ENCODE measurements at places on chromosomes 6 and 20. TPM values are rescaled to one million over a fixed set of nuclear protein-coding genes. Genes with fewer than 3 reads are reported as not detected.

DNA sequence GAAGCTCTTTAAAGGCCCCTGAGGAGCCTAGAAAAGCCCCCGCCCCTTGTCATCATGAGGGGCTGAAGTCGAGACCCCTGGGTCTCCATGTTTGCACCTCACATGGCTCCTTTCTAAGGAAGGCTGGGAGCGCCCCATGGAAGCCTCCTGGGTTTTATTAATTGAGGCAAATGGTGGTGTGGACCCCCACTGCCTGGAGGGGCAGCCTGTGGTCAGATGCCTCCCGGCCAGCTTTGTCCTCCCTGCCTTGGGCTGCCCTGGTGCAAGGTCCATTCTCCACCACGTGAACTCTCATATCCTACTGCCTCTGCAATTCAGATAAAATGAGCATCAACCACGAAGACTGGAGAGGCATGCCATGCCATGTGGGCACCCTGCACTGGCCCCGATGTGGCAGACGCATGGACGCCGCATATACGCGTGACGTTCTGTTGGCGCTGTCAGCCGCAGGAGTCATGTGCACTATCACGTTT, 295.5 kb downstream of the TAF4 start:
- no peak for DNase-seq

GRCh38 chr6:88263591-88263990, 97.4 kb upstream of the CNR1 start:
- DNase-seq, result no peak

DNA sequence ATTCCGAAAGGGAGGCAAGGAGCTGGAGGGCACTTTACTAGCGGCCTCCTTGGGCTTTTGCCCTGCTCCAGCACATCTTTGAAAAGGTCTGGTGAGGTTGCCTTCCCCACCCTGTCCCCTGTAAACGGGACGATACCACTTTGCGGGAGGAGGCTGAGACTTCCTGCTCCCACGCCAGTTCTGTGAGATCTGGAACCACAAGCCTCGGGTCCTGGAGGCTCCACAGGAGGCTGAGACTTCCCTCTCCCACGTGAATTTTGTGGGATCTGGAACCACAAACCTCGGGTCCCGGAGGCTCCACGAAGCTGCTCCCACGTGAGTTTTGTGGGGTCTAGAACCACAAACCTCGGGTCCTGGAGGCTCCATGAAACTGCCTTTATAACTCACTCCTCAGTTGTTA, 209.3 kb downstream of the DLL1 start:
- DNase-seq, result no peak

GRCh38 chr6:57173886-57174510, 1.9 kb downstream of the BAG2 start:
- DNase-seq, result peak; percentile 55

Gene RFX6
- not detected for total RNA-seq

DNA sequence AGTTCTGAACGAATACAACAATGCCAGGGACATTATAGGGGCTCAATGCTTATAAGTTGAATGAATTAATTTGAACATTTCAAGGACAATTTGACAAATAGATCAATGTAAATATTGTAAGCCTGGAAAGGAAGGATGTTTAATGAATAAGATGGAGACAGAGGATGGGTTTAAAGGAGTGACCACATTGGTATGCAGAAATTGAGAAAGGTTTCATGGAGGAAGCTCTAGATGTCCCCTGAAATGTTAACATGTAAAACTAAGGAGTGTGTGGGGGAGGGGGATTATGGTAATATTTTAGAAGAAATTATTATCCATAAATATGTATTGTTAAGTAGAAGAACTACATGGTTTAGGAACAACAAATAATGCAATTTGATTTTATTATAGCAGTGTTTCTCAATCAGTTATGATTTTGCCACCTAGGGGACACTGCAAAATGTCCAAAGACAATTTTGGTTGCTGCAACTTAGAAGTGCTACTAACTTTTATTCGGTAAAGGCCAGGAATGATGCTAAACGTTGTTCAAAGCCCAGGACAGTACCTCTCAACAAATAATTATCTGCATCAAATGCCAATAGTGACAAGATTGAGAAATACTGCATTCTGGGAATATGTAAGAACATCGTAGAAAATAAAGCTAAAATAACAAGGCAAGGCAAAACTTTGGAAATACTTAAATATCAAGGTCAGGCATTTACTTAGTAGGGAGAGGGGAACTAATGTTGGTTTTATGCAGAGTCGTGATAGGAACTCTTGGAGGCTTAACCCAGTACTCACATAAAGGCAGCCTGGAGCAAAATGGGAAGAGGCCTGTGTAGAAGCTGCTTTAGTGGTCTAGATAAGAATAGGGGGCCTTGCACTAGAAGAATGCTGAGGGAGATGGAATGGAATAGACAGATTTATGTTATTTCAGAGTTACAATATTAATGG, 686.9 kb upstream of the CITED2 start:
- no peak for DNase-seq

GRCh38 chr6:13788820-13789219, 25.5 kb downstream of the MCUR1 start:
- DNase-seq, result no peak

DNA sequence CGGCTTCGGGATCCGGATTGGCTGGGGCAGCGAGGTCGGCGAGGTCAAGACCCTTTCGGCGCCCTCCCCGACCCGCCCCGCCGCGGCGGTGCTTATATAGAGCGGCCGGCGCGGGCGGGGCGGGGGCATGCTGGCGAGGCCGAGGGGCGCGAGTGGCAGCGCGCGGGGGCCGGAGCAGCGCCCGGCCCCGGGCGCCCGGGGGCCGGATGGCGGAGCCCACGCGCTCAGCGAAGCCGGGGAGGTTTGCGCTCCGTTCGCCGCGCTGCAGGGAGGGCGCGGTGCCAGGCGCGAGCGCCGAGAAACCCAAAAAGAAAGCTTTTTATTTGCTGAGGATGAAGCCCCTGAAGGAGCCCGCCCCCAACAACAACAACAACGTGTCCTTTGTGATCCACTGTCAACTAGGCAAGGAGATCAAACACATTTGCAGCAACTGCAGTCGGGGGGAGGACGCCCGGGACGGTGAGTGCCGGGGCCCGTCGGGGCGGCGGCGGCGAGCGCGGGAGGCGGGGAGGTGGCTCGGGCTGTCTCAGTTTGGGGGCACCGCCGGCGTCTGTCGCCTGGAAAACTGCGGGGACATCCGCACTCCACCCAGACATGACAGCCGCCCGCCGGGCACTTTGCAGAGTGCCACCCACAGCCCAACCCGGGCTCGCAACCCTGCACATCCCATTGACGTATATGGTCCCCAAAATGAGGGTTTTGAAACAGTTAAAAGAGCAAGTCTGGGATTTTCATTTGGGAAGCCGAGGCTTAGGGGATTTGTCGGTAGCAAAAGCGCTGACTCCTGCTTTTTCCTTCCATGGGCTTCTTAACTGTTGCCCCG, 297.3 kb downstream of the PHACTR1 start:
- no peak for DNase-seq

GRCh38 chr6:144952456-144953240, 667.5 kb downstream of the UTRN start:
- DNase-seq, result no peak

DNA sequence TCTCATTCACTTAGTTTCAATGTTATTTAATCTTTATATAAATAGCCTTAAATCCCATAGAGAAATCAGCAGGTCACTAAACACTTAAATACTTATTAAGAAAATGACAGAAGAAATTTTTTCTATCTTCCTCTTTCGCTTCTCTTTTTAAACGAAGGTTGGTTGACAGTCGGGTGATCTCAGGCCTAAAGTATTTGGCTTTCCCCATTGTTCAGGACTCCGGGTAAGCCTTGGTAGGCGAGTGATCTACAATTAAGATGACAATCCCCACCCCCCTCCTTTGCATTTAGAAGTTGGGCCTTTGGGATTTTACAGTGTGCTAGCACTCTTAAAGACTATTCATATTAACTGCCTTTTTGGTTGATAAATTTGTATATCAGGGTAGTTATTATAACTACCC, 19.7 kb upstream of the UTRN start:
- no peak for DNase-seq

- DNase-seq, result no peak
These were observed 21.2 kb upstream of the ASXL1 start for GRCh38 chr20:32336918-32337347.

All from epithelial cell of proximal tubule (primary cell).